NCI-H2081 (cell line): ENCODE measurements at places on chromosomes 16 and 17.
A peak's percentile ranks its signal among the peaks of the same experiment; 100 is the strongest.

DNA sequence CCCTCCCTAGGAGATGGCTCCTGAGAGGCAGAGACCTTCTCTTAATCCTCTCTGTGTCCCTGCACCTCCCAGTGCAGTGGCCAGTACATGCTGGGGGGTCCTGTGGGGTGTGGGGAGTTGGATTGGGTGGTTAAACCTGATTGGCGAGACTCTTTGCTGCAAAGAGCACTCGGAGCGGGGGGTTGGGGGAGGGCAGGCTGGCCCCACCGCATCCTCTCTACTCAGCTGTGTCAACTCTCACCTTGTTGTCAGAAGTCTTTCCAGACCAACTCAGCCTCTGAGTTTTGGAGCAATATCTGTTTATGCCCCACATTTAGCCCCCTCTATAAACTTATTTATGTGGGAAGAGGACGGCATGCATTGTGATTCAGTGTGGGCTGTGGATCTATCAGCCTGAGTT, 40.0 kb downstream of the SMARCE1 start:
- DNase-seq: no peak

- DNase-seq: no peak
Measured at GRCh38 chr16:80680046-80680445, 124.4 kb downstream of the CDYL2 start.

- no peak for DNase-seq
Measured at GRCh38 chr17:8274816-8275215, 13.7 kb upstream of the RANGRF start.

- DNase-seq: peak; percentile 77
Measured at GRCh38 chr17:79132271-79133064, 57.8 kb downstream of the ENGASE start.

DNA sequence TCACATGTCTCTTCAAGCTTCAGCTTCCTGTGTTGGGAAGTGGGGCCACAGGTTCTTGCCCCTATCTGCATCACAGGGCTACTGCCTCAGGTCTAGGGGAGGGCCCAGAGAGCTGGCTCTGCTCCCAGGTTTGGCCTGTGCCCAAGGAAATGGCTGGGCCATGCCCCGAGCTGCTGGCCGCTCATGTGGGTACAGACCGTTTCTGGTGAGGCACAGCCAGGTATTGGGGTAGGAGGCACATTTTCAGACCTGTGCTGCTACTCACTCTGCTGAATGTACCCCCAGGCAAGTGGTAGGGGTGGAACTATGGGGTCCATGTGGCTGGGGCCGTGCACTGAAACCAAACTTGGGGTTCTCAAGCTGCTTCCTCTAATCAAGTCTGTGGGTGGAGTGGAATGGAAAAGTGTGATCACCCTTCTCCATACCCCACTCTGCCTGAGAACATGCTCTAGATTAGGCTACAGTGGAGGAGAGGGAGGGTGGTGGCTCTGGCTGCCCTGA, 4.6 kb downstream of the GAS2L2 start:
- DNase-seq: no peak

- DNase-seq: no peak
Measured at GRCh38 chr17:43351691-43352090, 47.1 kb upstream of the ARL4D start.

- no peak for DNase-seq
Measured at GRCh38 chr17:32525122-32525521, 38.3 kb downstream of the CDK5R1 start.

DNA sequence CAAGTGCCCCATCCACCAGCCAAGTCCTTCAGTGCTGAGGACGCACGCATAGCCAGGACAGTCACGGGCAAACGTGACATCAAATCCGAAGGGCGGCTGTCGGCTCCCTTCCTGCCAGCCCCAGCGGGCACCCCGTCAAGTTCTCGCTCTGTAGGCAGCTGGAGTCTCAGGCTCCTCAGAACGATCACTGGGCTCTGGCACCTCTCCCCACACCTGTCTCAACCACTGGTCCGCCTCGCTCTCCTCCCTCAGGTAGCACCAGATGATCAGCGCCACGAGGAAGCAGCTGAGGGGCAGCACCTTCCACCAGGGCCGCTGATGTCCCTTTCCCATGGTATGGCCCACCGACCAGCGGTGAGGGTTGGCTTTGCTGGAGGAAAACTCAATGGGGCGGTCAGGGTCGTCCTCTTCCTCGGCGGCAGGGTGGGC, 422 bp downstream of the UQCC4 start:
- DNase-seq: no peak

- no peak for DNase-seq
Measured at GRCh38 chr17:57577751-57578607, 167.1 kb downstream of the CCDC182 start.

- no peak for DNase-seq
Measured at GRCh38 chr17:14859542-14859941, 405.6 kb downstream of the PMP22 start.

DNA sequence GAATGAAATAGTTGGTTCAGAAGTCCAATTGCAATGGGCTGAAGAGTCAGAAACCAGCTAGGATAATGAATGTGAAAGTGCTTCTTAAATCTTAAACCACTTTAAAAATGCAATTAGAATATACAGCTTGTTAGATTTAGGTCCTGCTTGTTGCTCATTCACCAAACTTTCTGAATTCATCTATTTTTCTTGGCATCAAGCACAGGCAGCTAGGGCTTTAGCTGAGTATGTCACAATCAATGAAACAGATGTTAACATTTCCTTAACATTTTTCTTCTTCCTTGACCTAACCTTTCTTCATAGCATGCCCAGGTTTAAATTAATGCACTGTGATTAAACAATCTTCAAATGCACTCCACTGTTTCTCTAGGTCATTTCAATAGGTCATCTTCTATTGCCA, 14.4 kb downstream of the KIF2B start:
- DNase-seq: no peak

DNA sequence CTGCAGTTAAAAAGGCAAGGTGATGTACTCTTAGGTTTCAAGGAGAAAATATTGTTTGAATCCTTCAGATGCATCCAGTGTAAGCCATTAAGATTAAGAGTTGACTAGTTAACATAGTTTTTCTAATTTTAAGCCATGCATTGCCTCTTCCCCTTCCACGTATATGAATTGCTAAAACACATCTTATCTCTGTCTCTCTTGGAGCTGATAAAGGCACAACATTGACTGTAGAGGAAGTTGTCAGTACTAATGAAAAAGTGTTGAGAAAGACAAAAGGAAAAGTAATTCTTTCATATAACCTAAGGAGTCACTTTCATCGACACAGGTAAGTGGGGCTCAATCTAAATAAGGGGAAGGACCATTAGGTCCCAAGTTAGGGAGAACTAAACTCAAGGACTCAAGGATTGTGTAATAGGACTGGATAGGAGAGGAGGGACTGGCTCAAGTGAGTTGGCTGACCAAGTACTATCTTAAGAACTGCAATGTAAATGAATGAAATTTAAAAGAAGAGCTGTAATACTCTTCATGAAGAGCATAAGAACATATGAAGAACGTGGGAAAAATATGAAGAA, 55.6 kb downstream of the GRB7 start:
- DNase-seq: no peak

GRCh38 chr17:36720131-36720530, 118.7 kb downstream of the MRM1 start:
- no peak for DNase-seq

- DNase-seq: no peak
Measured at GRCh38 chr17:69723741-69724140, 309.2 kb downstream of the MAP2K6 start.

GRCh38 chr17:1202291-1202690, 22.5 kb upstream of the ABR start:
- DNase-seq: no peak

DNA sequence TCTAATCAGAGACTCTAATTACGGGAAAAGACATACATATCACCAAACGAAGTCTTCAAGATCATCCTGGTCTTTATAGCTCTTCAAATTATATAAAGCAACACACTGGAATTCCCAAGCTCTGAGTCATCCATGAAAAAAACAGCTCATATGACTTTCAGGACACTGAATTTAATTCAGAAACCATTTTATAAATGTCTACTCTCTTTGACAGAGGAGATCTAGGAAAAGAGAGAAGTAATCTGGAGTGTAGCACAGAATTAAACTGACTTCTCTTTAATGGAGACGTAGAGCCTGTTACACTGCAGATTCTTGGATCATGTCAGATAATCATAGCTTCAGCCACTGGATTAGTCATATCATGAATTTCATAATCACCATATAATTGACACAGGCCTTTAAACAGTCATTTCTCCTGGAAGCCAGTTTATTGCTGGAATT, 86.8 kb upstream of the WSB1 start:
- no peak for DNase-seq
